Right hindlimb (tissue), 1 donor: ENCODE measurements at places on chromosomes 7 and 10.

DNA sequence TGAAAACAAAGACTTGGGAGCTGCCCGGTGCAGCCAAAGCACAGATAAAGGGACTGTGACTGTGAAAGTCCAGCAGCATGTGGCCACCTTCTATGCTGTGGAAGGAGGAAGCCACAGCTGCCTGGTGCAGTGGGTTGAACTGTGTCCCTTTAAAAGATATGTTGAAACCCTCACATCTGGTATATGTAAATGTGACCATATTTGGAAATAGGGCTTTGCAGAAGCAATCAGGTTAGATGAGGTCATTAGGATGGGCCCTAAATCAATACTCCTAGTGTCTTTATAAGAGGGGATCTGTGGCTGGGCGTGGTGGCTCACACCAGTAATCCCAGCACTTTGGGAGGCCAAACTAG, 136.9 kb downstream of the GLI3 start:
- no peak for DNase-seq

GRCh38 chr10:62890395-62890794, 74.2 kb upstream of the EGR2 start:
- no peak for DNase-seq

DNA sequence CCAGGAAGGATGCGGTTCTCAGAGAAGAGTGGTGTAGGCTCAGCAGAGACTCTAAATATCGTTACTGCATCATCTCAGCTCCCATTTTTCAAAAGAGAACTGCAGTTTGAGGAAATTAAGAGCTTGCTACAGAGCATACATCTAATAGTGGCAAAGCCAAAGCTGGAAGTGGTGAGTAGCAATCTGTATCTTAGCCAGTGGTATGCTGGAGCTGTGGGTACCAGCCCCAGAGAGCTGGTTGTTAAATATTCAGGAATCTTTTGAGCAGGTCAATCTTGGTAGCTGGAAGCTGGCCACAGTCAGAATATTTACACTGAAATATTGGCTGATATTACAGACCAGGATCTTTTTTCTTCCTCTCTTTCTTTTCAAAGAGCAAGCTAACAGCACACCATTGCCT, 88.4 kb upstream of the STEAP1B start:
- DNase-seq, result no peak

GRCh38 chr10:14261336-14261735, 69.4 kb downstream of the FRMD4A start:
- no peak for DNase-seq

DNA sequence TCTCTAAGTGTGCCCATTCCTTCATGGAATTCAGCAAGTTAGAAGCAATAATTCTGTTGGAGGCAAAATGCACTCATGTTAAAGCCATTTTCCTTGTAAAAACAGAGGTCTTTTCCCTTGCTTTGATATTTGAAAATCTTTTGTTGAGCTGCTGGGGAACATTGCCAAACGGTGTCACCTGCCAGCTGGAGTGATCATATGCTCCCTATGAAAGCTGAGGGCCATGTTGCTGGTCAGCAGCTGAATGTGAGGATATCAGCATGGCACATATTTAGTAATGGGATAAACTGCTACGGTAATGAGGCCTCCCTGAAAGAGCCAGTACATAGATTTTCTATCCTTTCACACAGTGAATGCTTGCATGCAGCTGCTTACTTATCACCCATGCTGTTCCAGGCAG, 224.3 kb downstream of the THSD7A start:
- peak; percentile 49 for DNase-seq

GRCh38 chr10:112958275-112958995, 8.4 kb downstream of the TCF7L2 start:
- DNase-seq, result no peak

DNA sequence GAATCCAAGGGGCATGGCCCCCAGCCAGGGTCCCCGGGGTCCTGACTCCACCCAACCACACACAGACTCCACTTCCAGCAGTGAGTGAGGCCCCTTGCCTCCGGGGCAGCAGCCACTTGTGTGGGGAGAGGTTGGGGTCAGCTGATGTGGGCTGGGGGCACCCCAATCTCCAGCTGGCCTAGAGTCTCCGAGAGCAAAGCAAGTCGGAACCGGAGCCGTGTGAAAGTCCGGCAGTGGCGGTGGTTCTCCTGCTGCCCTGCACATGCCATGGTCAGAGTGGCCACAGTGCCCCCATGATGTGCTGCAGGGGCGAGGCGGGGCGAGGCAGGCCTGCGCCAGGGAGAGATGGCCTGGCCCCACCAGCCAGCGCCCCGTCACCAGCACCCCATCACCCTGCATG, 74.6 kb downstream of the PDGFA start:
- no peak for DNase-seq
